ENCODE measurements at places on chromosomes 3 and 15. TPM values are rescaled to one million over a fixed set of nuclear protein-coding genes. Genes with fewer than 3 reads are reported as not detected.

GRCh38 chr3:67045711-67046465, 47.8 kb downstream of the KBTBD8 start:
- no peak for DNase-seq
- no peak overlapping the region for H3K27ac ChIP-seq
- H3K27me3 ChIP-seq: peaks cover 2% of the 10 kb centered on the region
- H3K4me1 ChIP-seq: peaks cover 15% of the 10 kb centered on the region
- no peaks in the 10 kb centered on the region for H3K36me3 ChIP-seq
- H3K4me3 ChIP-seq: no peak overlapping the region

DNA sequence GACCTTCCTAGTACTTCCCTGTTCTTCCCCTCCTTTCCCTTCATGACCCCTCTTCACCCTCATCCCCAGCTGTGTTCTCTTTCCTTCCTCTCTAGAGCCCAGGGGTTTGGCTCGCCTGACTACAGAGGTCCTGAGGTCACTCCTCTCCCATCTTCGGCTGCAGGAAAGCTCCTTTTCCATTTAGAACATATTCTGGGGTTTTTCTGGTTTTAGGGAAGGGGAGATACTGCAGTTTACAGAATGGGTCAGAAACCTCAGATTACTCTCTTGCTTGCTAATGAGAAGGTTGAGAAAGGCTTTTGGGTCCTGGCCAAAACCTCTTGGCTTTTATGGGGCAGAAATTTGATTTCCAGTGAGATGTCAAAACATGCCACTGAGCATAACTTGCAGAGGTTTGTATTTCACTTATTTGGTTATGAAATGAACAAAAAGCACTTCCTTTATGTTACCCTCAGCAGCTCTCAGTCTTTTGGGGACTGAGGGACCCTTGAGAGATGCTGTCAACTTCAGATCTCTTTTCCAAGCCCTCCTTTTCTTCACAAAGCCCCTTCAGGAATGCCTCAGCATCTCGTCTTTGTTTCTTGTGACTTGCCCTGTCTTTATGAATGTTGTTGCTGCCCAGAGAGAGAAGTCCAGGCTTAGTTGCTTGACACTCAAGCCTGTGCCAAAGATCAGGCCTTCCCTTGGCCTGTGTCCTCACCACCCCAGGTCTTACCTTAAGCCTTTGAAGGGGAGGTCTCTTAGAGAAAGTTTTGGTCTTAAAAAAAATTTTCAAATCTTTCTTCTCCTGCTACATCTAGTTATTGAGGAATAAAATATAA, 121.7 kb upstream of the TPM1 start:
- DNase-seq: peak; percentile 46
- H3K4me3 ChIP-seq: no peak overlapping the region
- H3K27me3 ChIP-seq: no peaks in the 10 kb centered on the region
- peaks cover 32% of the 10 kb centered on the region for H3K4me1 ChIP-seq
- no peaks in the 10 kb centered on the region for H3K36me3 ChIP-seq
- peak overlapping the region; percentile 46 for H3K27ac ChIP-seq

- peak overlapping the region; percentile 79 for H3K27ac ChIP-seq
- H3K27me3 ChIP-seq: no peaks in the 10 kb centered on the region
- H3K4me1 ChIP-seq: peaks cover 31% of the 10 kb centered on the region
- DNase-seq: peak; percentile 99
- peak overlapping the region; percentile 25 for H3K4me3 ChIP-seq
Observed at GRCh38 chr3:190566043-190566933, 52.4 kb downstream of the IL1RAP start.

DNA sequence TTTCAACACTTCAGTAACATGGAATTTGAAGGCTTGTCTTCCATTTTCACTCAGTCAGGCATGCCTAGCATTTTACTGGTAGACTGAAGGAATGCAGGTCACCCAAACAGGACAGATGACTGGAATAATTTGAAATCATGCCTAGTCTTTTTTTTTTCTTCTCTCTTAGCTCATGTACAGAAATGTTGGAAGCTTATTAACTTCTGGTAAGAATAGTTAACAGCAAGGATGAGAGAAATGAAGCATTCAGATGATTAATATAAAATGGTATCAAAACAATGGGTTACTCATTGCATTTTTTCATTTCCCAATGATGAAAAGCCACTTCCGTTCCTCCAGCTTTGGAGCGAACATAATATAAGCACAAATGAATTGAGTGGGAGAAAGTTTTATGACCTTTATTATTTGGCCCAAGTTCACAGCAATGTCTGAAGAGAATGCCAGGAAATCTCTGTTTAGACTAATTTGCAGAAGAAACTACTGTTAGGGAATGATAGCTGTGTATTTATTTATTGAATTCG, 431.6 kb upstream of the RASGRP1 start:
- DNase-seq: peak; percentile 89
- peaks cover 8% of the 10 kb centered on the region for H3K36me3 ChIP-seq
- peaks cover 79% of the 10 kb centered on the region for H3K4me1 ChIP-seq
- no peaks in the 10 kb centered on the region for H3K27me3 ChIP-seq

DNA sequence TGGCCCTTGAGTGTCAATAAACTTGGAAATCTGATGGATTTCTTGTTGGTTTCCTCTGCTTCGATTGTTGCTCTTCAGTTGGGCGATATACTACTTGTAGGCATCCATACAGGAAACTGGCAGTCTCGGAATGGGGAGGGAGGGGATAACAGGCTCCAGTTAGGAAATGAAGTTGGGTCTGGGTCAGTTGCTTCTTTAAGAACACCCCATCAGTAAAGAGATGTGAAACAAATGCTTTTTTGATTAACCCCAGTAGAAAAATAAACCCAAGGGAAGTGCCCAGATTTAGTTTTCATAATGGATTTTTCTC, 681 bp downstream of the CHMP2B start:
- H3K4me3 ChIP-seq: peak overlapping the region; percentile 92
- H3K4me1 ChIP-seq: peaks cover 45% of the 10 kb centered on the region
- peaks cover 16% of the 10 kb centered on the region for H3K36me3 ChIP-seq
- no peak for DNase-seq
- peak overlapping the region; percentile 98 for H3K27ac ChIP-seq
- peaks cover 4% of the 10 kb centered on the region for H3K27me3 ChIP-seq

- H3K4me1 ChIP-seq: no peaks in the 10 kb centered on the region
- H3K4me3 ChIP-seq: no peak overlapping the region
- H3K36me3 ChIP-seq: no peaks in the 10 kb centered on the region
- no peak for DNase-seq
- H3K27ac ChIP-seq: no peak overlapping the region
- peaks cover 2% of the 10 kb centered on the region for H3K27me3 ChIP-seq
Observed at GRCh38 chr3:24288496-24289236, 206.0 kb downstream of the THRB start.

Gene ZNF660
- total RNA-seq: 0.23 TPM

Gene TP63
- total RNA-seq: not detected

Gene GOLGA8M
- 0.47 TPM for total RNA-seq
